ENCODE measurements at places on chromosomes 11 and 22.

- DNase-seq, result no peak
Measured at GRCh38 chr22:25853501-25854284, 111.7 kb downstream of the MYO18B start.

DNA sequence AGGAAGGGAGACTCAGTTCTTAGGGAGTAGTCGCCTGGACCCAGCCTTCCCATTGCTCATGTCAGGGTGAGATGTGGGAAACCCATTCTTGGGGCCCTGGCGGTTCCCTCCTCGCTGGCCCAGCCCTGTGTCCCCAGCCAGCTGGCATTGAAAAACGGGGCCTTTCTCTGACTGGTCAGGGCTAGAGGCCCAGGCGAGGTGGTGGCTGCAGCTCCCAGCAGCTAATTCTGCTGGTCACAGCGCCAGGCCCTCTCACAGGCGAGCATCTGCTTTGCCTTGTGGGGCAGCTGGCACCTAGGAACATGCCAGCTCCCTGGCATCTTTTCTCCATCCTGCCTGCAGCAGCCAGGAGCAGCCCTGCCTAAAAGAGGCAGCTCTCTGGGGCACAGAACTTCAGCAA, 20.1 kb downstream of the TSPAN18 start:
- DNase-seq, result no peak

DNA sequence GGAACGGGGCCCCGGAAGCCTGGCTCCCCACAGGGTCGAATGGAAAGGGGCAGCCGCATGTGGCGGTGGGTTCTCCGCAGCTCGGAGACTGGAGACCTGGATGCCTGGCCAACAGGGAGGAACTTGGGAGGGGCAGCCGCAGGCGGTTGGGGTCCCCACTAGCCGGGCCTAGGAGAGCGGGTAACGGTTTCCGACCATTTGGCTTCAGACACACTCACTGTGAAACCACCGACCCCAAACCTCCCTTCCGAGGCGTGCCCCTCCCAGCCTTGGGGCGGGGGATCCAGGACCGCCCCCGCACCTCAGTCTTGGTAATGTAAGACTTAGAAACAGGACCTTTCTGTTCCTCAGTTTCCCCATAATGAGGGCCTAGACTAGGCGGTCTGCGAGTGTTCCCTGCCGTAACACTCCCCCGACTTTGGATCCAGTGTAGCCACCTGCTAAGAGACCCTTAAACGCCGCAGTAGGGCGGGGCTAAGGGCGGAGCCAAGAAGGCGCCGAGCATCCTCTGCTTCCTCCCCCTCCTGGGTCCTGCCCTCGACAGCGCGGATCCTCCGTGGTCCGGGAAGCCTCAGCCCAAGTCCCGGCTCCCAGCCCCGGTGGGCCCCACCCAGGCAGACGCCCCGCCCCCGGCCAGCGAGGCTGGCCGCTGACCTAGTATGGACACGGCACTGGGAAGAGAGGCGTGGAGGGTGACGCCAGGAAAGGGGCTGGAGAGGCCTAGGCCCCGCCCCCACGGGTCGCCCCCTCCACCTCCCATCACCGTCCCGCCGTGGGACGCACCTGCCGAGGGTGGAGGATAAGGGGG, 1.8 kb upstream of the RASGRP2 start:
- no peak for DNase-seq

DNA sequence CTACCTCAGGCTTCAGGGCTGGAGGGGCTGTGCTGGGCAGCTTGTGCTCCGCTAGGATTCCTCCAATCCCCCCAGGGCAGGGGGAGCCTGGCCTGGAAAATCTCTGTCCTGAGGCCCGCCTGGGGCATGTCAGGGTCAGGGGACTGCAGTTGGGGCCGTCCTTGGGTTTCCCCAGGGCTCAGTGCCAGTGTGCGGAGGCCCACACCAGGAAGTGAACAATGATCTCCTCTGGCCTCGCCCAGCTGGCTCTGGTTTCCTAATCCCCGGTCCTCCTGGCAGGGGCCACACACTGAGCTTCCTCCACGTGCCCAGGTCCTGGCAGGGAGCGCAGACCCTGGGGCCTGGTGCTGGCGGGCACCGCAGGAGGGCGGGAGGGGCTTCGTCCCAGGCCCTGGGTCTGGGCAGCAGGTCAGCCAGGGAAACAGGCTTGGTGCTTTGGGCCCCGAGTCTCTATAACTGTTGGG, 1.4 kb upstream of the MUC2 start:
- no peak for DNase-seq

Measured in fibroblast of the conjunctiva (primary cell).